Stomach (tissue), 19 donors: ENCODE measurements at places on chromosomes 6 and 20. TPM values are rescaled to one million over a fixed set of nuclear protein-coding genes. Genes with fewer than 3 reads are reported as not detected.

Gene MAS1L
- not detected for total RNA-seq

GRCh38 chr6:97958134-97958533, 675.1 kb upstream of the MMS22L start:
- DNase-seq, result no peak

Gene FAM162B
- total RNA-seq, result not detected

GRCh38 chr6:11413117-11413687, 124.3 kb upstream of the TMEM170B start:
- DNase-seq, result no peak

- peak; percentile 97 for DNase-seq
Measured at GRCh38 chr20:51562332-51563173, 20.0 kb upstream of the NFATC2 start.

DNA sequence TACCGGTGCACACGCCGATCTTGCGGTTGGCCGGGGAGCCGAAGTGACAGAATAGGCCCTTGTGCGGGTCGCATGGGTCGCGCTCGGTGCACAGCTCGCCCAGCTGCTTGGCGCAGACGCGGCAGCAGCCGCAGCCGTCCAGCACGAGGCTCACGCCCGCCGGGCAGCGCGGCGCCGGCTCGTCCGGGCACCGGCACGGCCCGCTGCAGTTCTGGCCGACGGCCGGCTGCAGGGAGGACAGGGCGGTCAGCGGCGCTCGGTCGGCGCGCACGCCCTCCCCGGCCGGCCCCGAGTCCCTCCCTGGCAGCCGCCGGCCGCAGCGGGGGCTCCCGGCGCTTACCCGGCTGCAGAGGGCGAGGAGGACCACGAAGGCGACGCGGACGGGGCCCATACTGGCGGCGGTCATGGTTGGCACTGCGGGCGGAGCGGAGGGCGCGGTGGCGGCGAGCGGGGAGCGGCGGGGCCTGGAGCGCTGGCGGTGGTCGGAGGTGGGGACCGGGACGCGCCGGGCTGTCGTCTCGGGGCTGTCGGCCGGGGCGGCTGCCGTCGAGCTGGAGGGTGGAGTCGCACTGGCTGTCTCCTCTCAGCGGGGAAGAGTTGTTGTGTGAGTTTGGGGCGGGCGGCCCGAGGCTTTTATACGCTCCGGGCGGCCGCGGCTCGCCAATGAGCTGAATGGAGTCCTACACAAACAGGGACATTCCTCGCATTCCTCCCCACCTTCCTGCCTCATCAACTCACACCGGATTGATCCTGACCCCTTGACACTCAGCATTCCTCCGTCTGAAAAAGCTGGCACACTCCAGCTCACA, at the start of gene CCN2:
CCN2 (minus strand) TSS at position 606 of the 809 bp plus-strand sequence; CDS start at position 406, 200 bp downstream.
- DNase-seq, result peak; percentile 77

DNA sequence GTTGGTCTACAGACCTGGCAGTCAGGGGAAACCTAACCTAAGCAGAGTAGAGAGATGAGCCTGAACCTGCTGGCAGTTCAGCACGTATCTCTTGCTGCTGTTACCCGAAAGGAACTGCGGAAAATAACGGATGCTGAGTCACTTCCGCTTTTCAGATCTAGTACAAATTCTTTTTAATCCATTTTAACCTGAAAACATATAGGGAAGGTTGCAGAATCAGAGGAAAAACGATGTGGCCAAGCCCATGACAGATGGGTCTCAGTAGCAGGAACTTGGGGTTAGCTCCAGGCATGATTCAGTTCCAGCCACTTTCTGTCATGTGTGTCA, 351.9 kb upstream of the PRND start:
- DNase-seq, result peak; percentile 4

GRCh38 chr6:130602151-130602770, 224.9 kb upstream of the SMLR1 start:
- no peak for DNase-seq

Gene LKAAEAR1
- not detected for total RNA-seq
